ENCODE measurements at places on chromosomes 2 and 18. TPM values are rescaled to one million over a fixed set of nuclear protein-coding genes. Genes with fewer than 3 reads are reported as not detected.

The NEU4 gene
- total RNA-seq = not detected

DNA sequence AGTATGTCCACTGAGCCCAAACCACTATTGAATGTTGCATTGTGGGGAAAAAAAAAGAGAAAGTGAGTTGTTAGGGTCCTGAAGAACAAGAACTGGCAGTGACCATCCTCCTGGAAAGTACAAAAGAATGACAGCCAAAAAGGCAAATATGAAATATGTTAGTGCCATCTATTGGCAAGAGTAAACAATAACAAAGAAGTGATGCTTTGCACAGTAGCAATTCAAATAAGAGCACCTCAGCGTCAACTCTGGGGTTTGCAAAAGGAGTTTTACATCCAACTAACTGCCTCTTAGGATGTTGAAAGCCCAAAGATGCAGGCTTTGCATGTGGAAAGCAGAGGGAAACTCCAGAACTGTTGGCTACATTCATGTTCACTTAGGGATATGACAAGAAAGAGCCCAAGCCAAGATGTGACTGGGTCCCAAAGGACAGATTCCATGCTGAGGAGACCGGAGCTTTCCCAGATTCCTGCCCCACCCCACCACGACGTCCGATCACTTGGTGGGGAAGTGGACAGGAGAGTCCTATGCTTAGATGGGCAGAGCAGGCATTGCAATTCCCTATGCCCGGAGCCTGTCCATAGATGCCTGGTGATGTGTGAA, 15.6 kb downstream of the TRABD2A start:
- H3K27me3 ChIP-seq = peaks cover 34% of the 10 kb centered on the region
- H3K4me1 ChIP-seq = no peaks in the 10 kb centered on the region
- no peak overlapping the region for H3K4me3 ChIP-seq
- no peaks in the 10 kb centered on the region for H3K36me3 ChIP-seq
- DNase-seq = no peak

DNA sequence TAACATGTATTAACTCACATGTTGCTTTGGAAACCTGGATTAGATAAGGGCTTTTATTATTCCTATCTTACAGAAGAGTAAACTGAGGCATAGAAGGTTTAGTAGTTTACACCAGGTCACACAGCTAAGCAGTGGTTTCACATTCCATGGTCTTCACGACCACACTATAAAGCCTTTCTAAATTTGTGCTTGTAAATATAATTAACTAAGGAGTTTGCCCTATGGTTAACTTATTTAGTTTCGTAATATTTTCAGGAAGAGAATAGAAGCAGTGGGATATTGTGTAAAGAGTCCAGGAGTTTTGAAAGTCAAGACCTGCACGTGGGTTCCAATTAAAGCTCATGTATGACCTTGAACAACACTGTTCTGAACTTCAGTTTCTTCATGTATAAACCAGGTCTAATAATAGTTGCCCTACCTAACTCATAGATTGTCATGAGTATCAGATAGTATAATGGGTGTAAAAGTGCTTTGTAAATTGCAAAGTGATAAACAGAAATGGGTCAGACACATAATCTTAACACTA, 19.5 kb upstream of the SOS1 start:
- no peak overlapping the region for H3K27ac ChIP-seq
- H3K4me1 ChIP-seq = no peaks in the 10 kb centered on the region
- peaks cover 3% of the 10 kb centered on the region for H3K27me3 ChIP-seq

DNA sequence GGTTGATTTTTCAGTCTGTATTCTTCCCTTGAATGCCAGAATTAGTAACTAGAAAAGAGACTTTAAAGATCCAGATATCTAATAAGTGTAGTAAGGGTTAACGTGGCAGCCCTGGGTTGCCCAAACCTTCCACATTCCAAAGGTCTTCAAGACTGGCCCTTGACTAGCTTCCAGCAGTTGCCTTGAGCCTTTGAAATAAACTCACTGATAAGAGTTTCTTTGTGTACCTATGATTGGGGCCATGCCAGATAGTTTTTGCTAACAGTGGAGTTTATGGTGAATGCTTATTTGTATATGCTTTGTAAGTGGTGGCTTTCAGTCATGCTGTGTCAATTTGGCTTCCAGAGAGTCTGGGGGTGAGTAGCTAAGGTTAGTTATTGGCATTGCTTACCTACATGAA, 722.3 kb downstream of the RNF144A start:
- no peaks in the 10 kb centered on the region for H3K27me3 ChIP-seq
- DNase-seq = no peak
- no peak overlapping the region for H3K4me3 ChIP-seq
- H3K4me1 ChIP-seq = no peaks in the 10 kb centered on the region

The ITGA6 gene
- 5.1 TPM for total RNA-seq

GRCh38 chr2:163601377-163601776, 134.4 kb downstream of the FIGN start:
- H3K4me3 ChIP-seq = peak overlapping the region; percentile 11
- peaks cover 2% of the 10 kb centered on the region for H3K36me3 ChIP-seq
- H3K27me3 ChIP-seq = no peaks in the 10 kb centered on the region
- no peak for DNase-seq

DNA sequence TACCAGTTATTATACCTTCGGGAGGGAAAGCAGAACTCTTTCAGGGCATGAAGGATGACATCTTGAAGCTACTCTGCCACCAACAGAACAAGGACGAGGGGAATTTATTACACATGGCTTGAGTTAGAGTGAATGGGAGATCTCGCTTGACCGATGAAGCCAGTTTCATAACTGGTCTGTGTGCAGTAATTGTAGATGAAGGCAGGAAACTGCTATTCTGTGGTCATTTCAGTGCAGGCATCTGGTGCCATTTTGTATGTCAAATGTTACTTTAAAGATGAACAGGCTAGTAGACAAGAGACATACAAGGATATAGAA, 20.5 kb downstream of the GREB1 start:
- DNase-seq = no peak
- H3K4me3 ChIP-seq = peak overlapping the region; percentile 12
- peaks cover 68% of the 10 kb centered on the region for H3K27me3 ChIP-seq
- H3K4me1 ChIP-seq = peaks cover 6% of the 10 kb centered on the region
- no peaks in the 10 kb centered on the region for H3K36me3 ChIP-seq

The HOXD13 gene
- not detected for total RNA-seq

- H3K27ac ChIP-seq = no peak overlapping the region
- no peaks in the 10 kb centered on the region for H3K27me3 ChIP-seq
- no peak for DNase-seq
- no peak overlapping the region for H3K4me3 ChIP-seq
- H3K4me1 ChIP-seq = no peaks in the 10 kb centered on the region
Observed at GRCh38 chr2:127485051-127485693, 41.1 kb downstream of the IWS1 start.

- no peak for DNase-seq
- no peaks in the 10 kb centered on the region for H3K27me3 ChIP-seq
- H3K27ac ChIP-seq = no peak overlapping the region
Observed at GRCh38 chr18:10195529-10195928, 258.9 kb upstream of the APCDD1 start.

- H3K4me1 ChIP-seq = peaks cover 36% of the 10 kb centered on the region
- DNase-seq = no peak
- H3K36me3 ChIP-seq = no peaks in the 10 kb centered on the region
- peak overlapping the region; percentile 8 for H3K4me3 ChIP-seq
Observed at GRCh38 chr2:226118471-226119429, 680.9 kb downstream of the IRS1 start.

The IRS1 gene
- 20.0 TPM for total RNA-seq

DNA sequence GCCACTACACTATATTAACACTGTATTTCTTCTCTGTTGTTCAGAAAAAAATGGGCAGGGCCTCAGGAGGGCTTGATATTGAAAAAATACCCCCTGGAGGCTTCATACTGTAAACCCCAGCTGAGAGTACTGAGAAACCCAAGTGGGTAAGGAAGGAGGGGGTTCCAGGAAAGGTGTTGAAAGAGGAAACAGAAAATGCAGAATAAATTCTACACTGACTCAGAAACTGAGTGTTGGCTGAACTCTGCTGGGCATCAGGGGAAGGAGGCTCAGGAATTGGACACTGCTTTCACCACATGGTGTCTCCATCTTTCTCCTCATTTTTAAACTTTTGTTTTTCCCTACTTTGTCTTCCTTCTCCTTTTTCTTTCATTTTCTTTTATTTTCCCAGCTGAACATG, 253.7 kb downstream of the DYM start:
- peak overlapping the region; percentile 71 for H3K27ac ChIP-seq
- H3K27me3 ChIP-seq = no peaks in the 10 kb centered on the region
- H3K36me3 ChIP-seq = peaks cover 3% of the 10 kb centered on the region
- no peak for DNase-seq

The UGT1A4 gene
- not detected for total RNA-seq

The SLC9A2 gene
- total RNA-seq = not detected

DNA sequence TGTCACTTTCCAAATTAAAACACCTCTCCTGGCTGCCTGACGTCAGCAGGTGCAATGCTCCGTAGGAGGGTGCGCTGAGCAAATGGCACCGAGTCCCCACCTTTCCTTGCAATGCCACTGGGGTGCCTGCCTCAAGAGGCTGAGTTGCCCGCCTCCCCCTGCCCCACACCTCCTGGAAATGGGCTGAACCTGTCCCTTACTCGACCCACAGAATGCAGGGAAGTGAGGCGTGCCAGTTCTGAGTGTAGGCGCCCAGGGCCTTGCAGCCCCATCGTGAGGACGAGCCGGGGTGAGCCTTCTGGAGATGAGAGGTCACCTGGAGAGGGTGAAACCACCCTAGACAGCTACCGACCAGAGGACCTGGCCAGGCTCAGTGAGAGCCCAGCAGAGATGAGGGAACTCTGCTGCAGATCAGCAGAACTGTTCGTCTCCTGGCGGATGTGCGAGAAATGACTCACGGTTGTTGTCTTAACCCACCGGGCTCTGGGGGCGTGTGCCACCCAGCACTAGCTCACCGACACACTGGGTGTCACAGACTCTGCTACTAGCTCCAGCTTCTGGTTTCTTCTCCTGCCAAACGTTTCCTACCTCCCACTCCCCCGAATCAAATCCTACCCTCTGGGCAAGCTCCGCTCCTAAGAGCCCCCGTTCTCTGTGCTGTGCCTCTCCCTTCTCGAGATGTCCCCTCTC, 168.7 kb upstream of the HDAC4 start:
- DNase-seq = no peak
- H3K36me3 ChIP-seq = no peaks in the 10 kb centered on the region
- no peaks in the 10 kb centered on the region for H3K4me1 ChIP-seq
- no peak overlapping the region for H3K27ac ChIP-seq

DNA sequence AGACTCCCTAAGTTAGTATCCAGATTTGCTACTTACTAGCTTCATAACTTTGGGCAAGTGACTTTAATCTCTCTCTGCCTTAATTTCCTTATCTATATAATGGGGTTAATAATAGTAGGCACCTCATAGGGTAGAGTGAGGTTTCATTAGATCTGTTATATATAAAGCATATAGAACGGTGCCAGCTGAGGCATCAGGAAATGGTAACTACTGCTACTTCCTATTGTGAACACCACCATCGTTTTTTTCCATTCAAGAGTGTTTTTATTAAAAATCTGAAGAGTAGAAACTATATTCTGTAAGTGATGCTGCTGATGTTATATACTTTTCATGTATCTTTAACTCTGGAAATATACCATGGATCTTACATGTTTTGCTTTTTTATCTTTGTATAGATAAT, 44.3 kb downstream of the MALT1 start:
- peaks cover 3% of the 10 kb centered on the region for H3K4me1 ChIP-seq
- peaks cover 30% of the 10 kb centered on the region for H3K36me3 ChIP-seq
- H3K27me3 ChIP-seq = no peaks in the 10 kb centered on the region
- H3K4me3 ChIP-seq = no peak overlapping the region

GRCh38 chr18:46220116-46220515, 115.9 kb downstream of the HAUS1 start:
- no peak overlapping the region for H3K4me3 ChIP-seq
- H3K27ac ChIP-seq = no peak overlapping the region
- peaks cover 22% of the 10 kb centered on the region for H3K36me3 ChIP-seq
- no peaks in the 10 kb centered on the region for H3K27me3 ChIP-seq
- DNase-seq = no peak
- peaks cover 4% of the 10 kb centered on the region for H3K4me1 ChIP-seq

The COL4A3 gene
- total RNA-seq = 0.32 TPM

- no peaks in the 10 kb centered on the region for H3K27me3 ChIP-seq
- H3K4me1 ChIP-seq = peaks cover 9% of the 10 kb centered on the region
- H3K27ac ChIP-seq = no peak overlapping the region
- no peak for DNase-seq
- H3K36me3 ChIP-seq = peaks cover 34% of the 10 kb centered on the region
Observed at GRCh38 chr2:197464175-197464574, 10.8 kb downstream of the COQ10B start.

The AGAP1 gene
- total RNA-seq = 43.8 TPM

The KIAA2012 gene
- not detected for total RNA-seq

The POTEJ gene
- not detected for total RNA-seq

The UGT1A10 gene
- total RNA-seq = not detected

The ALPI gene
- total RNA-seq = not detected

DNA sequence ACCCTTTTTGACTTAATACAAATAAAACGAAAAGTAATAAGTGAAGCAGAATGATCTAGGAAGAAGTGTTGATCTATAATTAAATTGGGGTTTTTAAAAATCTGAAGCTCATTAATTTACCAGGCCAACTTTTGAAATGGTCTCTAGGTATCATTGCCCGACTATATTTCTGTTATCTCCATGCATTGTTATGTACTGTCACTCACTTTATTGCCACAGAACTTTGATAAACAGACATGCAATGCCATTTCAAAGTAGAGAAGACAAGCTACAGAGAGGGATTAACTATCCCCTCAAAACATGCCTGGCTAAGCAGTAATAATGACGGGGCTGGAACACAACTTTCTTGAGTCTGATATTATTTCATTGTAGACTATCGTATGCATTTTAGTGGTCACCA, 147.6 kb upstream of the ITGA4 start:
- no peaks in the 10 kb centered on the region for H3K36me3 ChIP-seq
- no peak for DNase-seq
- H3K4me3 ChIP-seq = no peak overlapping the region

GRCh38 chr2:20567159-20567925, 83.6 kb downstream of the HS1BP3 start:
- DNase-seq = no peak
- H3K27ac ChIP-seq = no peak overlapping the region
- no peaks in the 10 kb centered on the region for H3K36me3 ChIP-seq
- peaks cover 17% of the 10 kb centered on the region for H3K4me1 ChIP-seq

- H3K36me3 ChIP-seq = no peaks in the 10 kb centered on the region
- H3K4me3 ChIP-seq = no peak overlapping the region
- no peaks in the 10 kb centered on the region for H3K4me1 ChIP-seq
- DNase-seq = no peak
- H3K27me3 ChIP-seq = peaks cover 9% of the 10 kb centered on the region
Observed at GRCh38 chr2:33822964-33823363, 223.9 kb upstream of the FAM98A start.
